ENCODE measurements at places on chromosomes 4 and X. TPM values are rescaled to one million over a fixed set of nuclear protein-coding genes. Genes with fewer than 3 reads are reported as not detected.

CYP2U1 gene
- polyA plus RNA-seq: 4.0 TPM

DNA sequence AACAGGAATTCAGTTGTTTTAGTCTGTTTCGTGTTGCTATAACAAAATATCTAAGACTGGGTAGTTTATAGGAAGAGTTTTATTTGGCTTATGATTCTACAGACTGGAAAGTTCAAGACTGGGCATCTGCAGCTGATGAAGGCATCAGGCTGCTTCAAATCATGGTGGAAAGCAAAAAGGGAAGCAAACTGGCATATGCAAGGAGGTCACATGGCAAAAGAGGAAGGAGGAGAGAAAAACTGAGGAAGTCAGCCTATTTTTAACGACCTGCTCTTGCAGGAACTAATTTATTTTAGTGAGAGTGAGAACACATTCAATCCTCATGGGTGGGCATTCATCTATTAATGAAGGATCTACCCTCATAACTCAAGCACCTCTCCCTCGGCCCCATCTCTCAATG, 363.1 kb upstream of the HS3ST1 start:
- DNase-seq: no peak

SPANXN4 gene
- polyA plus RNA-seq: not detected

- DNase-seq: peak; percentile 78
Measured at GRCh38 chrX:28273736-28274135, 292.5 kb upstream of the DCAF8L1 start.

GRCh38 chr4:85854546-85854945, 379.6 kb downstream of the ARHGAP24 start:
- peak; percentile 63 for DNase-seq

CHST7 gene
- 4.9 TPM for polyA plus RNA-seq

DNA sequence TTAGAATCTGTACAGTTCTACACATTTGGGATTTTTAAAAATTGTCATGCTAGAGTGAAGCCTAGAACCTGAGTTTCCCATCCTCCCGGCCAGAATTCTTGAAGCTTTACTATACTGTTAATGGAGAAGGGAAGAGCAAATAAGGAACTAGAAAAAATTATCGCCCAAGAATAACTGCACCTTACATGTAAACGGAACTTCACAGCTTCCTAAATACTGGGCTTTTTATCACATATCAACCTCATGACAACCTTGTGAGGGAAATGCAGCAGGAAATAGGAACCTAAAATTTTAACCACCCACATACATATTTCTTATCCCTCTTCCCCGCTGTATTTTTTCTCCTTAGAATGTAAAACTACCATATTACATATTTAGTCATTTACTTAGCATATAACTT, 19.3 kb downstream of the ARHGEF9 start:
- DNase-seq: no peak

- DNase-seq: no peak
Measured at GRCh38 chr4:8694651-8695151, 102.1 kb downstream of the CPZ start.

- DNase-seq: no peak
Measured at GRCh38 chr4:98613453-98614075, 44.8 kb downstream of the TSPAN5 start.

ZNF185 gene
- 13.4 TPM for polyA plus RNA-seq

DNA sequence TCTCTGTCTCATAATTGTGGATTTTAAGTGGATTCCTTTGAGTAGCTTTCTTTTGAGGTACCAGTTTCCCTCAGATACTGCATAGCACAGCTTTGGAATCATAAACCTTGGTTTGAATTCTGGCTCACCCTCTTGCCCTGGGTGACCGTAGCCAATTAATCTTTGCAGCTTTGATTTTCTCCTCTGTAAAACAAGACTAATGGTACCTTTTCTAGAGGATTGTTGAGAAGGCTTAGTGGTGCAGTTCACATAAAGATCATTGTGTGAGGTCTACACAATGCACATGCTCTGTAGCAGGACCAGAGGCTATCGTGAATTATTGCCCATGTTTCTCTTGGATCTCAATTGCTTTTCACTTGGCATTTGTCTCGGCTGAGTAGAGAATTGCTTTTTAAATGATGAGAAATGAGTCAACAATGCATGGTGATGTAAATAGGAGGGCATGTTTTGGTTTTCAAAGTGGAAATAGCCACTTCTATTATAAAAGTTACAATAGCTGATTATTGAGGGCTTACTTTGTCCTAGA, 47.9 kb downstream of the TMEM131L start:
- no peak for DNase-seq

STARD8 gene
- polyA plus RNA-seq: 15.1 TPM

GRCh38 chrX:48958635-48959094, 1.3 kb upstream of the OTUD5 start:
- DNase-seq: peak; percentile 66

NOCT gene
- polyA plus RNA-seq: 3.0 TPM

DNA sequence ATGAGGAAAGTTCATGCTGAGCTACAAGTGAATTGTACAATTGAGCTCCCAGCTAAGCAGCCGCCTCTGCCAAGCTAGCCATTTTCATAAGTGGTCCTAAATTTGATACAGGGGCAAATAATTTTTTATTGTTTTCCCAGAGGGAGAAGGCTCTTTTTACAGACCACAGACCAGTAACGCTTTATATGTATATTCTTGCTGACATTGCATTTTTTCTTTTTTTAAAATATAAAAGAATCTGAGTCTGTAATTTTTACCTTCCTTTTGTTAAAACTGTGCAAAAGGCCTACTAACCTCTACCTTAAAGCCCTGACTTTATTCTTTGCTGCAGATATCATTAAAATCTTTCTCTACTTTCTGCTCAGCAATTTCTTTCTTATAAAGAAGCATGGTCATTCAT, 501.2 kb upstream of the INTU start:
- no peak for DNase-seq

SLC9A7 gene
- 6.3 TPM for polyA plus RNA-seq

MTM1 gene
- 5.4 TPM for polyA plus RNA-seq

LONRF3 gene
- 2.2 TPM for polyA plus RNA-seq

DNA sequence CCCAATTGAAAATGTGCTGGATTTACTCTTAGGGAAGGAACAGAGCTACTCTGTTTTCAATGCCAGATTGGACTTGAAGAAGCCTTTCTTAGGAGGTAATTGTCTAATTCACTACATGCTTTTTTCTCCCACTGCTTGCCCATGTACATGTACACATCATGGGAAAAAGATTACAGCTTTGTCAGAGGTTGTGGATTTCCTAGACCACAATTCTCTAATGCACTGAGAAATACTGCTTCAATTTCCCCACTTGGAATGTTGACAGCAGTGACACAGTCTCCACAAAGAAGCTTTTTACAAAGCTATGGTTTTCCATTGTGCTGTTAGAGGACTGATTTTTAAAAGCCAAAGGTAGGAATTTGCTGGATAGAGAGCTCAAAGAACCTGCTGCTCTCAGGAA, 19.5 kb downstream of the ZAR1 start:
- DNase-seq: no peak

DNA sequence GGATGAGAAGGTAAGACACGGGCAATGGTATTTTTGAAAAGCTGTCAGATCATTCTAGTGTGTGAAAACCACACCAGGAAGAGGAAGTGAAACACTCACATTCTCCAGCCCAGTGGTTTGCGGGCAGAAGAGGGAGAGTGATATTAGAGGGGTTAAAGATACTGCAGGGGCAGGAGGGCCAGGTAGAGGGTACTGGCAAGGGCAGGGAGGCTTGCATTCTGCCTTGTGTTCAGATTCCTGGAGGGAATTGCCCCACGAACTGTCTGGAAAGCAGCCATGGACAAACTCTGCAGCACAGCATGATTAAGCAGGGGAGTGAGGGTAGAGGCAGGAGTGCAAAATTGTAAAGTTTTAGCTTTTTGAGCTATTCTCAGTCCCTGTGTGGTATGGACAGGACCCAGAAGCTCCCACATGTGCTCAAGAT, 30.9 kb downstream of the NIPAL1 start:
- peak; percentile 22 for DNase-seq

GRCh38 chr4:113003841-113004240, 45.6 kb upstream of the ANK2 start:
- DNase-seq: no peak

MAOA gene
- polyA plus RNA-seq: 0.27 TPM

- DNase-seq: peak; percentile 45
Measured at GRCh38 chr4:12126474-12126873, 697.8 kb upstream of the HS3ST1 start.

MTNR1A gene
- polyA plus RNA-seq: not detected

VSIG1 gene
- 0.78 TPM for polyA plus RNA-seq
